ENCODE measurements at places on chromosomes 4 and X.

DNA sequence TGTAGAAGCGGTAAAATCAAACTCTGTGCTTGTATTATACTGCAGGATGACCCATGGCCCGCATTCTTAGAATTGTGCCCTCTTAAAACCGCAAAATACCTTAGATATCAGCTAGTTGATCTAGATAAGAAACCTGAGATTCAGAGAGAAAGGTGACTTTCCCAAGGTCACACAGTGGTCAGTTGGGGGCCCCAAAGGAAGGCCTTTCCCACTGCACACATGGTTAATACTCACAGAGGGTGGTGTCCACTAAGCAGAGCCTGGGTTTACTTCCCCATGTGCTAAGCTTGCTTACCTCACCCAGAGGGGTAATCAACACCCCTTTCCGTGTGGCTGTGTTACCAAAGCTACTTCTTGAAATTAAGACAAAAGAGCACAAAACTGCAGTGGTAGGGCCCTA lies 66.3 kb downstream of the RBM47 start:
- no peak for DNase-seq

- no peak for DNase-seq
Measured at GRCh38 chr4:105808750-105809041, 86.6 kb upstream of the NPNT start.

GRCh38 chr4:182261651-182262223 lies 18.5 kb downstream of the TENM3 start:
- no peak for DNase-seq

GRCh38 chrX:100328351-100328750 lies 81.7 kb downstream of the PCDH19 start:
- no peak for DNase-seq

DNA sequence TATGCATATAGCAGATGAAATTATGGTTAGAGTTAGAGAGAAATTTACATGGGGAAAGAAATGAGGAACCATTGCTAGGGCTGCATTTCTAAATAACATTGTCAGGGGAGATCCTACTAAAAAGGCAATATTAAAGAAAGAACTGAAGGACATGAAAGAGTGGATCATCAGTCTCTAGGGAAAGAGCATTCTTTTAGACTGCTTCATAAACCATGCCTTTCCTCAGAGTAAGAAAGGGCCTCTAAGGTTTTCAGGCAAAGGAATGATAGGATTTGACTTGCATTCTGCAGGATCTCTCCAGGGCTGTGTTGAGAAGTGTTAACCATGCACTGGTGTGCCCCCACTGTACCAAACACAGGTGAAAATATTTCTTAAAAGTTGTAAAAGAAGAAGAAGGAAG lies 385.4 kb upstream of the MAD2L1 start:
- no peak for DNase-seq

DNA sequence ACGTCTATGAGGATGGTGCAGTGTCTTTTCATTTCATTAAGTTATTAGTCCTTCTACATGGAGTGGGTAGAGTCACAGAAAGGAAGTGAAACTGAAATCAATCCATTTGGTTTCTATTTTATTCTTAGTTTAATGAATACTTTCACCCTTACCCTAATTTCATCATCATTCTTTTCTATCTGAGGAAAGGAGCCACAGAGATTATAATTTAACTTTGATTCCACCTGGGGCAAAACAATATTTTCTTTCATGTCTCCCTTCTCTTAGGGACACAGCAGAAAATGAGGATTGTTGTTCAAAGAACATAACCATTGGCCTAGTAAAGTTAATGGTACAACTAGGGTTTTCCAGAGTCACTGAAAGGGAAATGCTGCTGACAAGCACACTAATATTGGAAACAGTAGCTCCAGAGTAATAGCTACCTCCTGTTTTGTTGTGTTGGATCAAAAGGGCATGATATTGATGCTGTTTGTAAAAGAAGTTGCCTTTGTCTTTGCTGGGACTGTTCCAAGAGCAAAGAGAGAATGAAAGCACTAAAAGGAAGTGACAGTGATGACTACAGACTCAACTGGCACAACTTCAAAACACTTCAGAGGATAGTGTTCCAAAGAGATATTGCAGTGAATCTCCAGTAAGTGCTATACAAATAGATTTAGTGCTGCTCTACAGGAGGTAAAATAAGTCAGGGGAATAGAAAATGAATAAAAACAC lies 247.1 kb upstream of the PITX2 start:
- DNase-seq: no peak
